ENCODE measurements at places on chromosomes 1 and 21.

DNA sequence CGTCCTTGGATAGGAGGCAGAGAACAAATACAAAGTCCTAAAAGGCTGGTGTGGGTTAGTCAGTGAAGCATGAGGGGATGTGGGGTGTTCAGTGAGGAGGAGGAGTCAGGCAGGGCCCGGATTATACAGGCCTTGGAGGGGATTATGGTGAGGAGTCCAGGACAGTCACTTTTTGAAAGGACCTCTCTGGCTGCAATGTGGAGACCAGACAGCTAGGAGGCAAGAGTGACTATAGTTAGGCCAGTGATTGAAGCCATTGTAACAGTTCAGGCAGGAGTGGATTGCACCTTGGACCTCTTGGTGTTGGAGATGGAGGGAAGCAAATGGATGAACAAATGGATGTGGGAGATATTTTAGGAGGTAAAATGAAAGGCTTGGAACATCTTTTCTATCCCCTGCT is 115.8 kb downstream of the C1orf94 start:
- DNase-seq = no peak

- no peak for DNase-seq
Observed at GRCh38 chr1:34013958-34014737, 150.3 kb downstream of the HMGB4 start.

GRCh38 chr1:16019644-16020277 is 1.9 kb upstream of the HSPB7 start:
- no peak for DNase-seq

GRCh38 chr1:96558635-96559034 is 162.9 kb upstream of the PTBP2 start:
- DNase-seq = no peak

- no peak for DNase-seq
Observed at GRCh38 chr1:94928293-94928939, 1.5 kb upstream of the CNN3 start.

DNA sequence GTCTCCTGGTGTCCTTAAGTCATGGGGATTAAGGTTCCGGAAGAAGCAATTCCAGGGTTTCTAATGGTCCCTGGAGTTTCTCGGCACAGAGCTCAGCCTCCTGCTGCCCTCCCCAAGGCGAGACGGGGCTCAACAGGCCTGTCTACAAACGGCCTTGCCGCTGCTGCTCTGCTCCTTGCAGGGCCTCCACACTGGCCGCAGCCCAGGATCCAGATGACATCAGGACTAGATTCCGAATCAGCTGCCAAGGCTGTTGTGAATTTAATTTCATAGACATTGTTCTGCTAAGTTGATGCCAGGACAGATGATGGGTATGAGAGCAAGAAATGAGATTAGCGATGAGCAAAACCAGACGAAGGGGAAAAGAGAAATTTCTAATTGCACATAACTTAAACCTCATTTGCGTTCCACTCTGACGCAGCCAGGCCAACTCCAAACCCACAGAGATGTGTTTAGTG is 103.6 kb upstream of the BACE2 start:
- DNase-seq = no peak

DNA sequence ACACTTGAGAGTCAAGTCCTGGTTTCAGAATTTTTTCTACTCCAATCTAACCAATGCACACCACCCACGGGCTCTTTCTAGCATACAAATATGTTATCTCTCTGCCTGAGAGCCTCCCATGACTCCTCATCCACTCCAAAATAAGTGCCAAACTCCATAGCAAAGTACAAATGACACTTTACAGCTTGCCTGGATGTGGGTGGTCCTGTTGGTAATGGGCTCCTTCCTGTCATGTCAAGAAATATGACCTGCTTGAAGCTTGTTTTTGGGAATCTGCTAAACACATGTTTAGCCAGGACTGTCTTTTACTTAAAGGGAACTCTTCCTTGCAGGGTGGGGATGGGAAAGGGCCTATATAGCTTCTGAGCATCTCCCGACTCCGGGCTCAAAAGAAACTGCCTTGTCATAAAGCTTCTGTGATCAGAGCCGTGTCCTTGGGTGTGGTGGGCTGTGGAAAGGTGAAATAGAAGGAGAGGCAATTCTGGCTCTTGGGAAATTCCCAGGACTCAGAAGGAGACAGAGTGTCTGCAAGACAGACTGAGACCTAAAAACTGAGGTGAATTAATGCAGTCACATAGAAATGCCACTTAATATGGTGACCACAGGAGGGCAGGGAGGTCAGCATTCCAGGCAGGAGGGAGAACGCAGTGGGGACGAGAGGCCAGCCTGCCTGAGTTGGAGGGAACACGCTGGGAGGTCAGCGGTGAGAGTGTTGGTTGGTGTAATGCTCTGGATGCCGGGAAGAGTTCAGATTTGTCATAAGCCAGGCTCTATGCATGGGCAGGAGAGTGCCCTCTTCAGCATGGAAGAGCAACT is 6.1 kb upstream of the IGFN1 start:
- no peak for DNase-seq

DNA sequence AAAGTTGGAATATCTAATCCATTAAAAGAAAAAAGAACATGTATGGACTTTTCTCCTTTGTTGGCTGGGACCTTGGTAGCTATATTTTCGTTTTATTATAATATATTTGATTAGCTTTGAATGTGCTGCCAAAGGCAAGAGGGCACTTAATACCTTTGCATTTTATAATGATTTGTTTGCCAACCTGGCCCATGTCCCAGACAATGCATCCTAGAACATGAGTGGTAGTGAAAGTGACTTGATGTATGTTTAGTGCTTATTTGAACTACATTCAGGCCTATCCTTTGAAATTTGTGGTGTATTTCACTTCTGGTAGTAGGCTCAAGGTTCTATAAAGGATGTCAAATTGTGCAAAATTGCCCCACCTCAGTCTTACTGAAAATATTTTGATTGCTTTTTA is 25.9 kb downstream of the CACHD1 start:
- DNase-seq = no peak

All from stimulated activated CD4-positive, alpha-beta T cell treated with anti-CD3 and anti-CD28 coated beads, Interleukin-2, amount 100 ng/mL, for 4 hours (primary cell).